ENCODE measurements at places on chromosomes 5 and 9.

GRCh38 chr5:167652690-167653089 lies 638.8 kb upstream of the WWC1 start:
- DNase-seq, result no peak

DNA sequence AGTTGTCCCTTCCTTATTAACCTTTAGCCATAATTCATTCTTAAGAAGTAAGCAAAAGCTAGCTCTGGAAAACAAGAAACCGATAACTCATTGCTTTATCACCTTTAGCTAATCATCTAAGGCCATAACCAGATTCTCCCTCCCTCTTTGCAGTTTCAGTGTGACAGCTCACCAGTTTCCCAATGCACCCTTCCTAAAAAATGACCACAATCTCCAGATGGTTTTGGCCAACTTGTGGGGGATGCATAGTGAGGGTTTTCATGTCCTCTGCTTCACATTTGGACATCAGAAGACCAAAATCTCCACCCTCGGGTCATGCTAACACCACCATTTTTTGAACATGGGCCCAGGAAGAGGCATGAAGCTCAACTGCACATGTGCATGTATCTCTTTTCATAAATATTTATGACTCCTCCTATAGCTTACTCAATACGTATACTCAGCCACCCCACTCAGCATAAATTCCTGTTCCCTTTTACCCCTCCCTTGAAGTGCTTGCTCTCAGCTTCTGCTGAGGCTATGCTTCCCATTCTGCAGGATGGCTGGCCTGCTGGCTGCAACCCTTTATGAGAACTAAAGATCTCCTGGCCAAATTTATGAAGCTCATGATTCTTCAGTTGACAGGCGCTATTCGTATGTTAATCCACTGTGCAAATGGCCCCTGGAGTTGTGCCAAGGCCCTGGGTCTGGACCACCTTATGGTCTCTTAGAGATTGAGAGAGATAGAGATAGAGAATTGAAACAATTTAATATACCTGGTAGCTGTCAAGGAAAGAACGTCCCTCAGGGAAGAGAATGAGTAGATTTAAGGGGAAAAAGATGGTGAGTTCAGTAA lies 14.8 kb downstream of the PPP3R2 start:
- no peak for DNase-seq

DNA sequence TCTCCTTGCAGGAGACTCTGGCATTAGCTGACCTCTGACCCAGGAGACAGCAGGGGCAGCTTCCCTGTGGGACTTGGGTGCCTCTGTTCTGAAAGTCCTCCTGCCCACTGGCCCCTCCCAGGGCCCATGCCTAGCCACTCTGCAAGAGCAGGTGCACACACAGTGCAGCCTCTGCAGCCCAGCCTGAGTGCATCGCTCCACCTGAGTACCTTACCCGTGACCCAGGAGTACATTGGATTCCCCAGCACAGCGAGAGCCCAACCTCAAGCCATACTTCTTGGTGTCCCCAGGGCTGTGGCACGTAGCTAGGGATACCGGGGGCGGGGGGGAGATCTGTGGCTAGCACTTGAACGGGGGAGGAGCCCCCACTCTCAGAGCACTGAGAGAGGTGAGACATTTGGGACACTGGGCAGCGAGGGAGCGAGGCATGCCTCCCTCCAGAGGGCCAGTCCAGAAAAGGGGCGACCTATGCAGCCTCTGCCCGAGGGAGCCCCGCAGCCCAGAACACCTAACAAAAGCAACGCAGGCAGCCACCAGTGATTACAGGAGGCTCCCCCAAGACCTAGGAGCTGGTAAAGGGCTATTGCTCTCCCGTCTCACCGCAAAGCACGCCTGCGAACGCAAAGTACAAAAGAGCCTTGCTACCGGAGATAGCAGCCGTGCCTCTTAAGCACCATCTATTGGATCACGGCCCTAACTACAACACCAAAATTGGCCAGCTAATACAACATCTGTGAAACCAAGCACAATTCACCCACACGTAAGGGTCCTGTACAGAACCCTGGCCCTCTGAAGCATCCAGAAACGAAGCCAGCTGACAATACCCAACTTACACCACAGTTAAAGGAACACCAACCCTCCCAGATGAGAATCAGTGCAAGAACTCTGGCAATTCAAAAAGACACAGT lies 826 bp upstream of the PRDM9 start:
- no peak for DNase-seq

- no peak for DNase-seq
Measured at GRCh38 chr9:135574943-135575342, 13.4 kb downstream of the PAEP start.
